Inflammatory macrophage treated with lipopolysaccharide for 4 hours (primary cell): ENCODE measurements at places on chromosomes 7 and 10.

DNA sequence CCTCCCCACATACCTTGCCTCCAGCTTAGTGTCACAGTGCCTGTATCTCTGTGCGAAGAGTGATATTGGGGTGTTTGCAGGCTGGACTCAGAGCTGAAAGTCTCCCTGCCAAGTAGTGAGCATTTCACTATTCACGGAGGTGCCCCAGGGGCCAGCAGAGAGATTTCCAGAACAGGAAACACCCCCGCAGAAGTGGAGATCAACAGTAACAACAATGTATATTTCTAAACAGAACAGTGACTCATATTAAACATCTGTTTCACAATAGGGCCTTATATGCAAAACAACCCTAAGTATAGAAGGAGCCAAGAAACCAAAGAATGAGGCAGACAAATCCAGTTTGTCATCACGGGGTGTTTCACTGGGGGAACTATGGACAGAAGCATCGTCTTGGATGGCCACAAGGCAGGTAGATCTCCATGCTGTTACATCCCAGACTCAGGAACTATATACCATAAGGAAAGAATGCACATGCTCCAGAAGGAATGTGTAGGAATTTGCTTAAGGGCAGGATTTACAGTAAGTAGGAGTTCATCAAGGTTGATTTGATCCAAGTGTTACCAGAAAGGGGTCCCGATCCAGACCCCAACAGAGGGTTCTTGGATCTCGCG is 29.3 kb upstream of the CCL24 start:
- DNase-seq, result peak; percentile 98

- DNase-seq, result no peak
Measured at GRCh38 chr10:91690412-91690811, 57.5 kb upstream of the PPP1R3C start.

DNA sequence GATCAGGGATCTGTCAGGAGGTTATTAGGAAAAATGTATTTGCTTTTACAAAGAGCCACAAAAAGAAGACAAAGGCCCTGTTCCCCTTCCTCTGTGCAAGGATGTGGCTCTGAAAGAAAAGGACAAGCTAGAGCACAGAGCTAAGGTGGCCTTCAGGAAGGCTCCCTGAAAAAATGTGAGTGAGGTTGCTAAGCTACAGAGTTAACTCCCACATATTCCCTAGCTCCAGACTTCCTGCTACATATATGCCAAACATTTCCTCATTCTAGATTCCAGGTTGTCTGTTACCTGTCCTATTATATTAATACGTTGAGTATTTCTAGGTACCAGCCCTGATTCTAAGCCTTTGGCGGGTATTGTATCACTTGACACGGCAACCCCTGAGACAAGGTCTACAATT is 369.0 kb downstream of the PARD3 start:
- no peak for DNase-seq

GRCh38 chr7:92834507-92835260 is 1.7 kb downstream of the CDK6 start:
- no peak for DNase-seq

DNA sequence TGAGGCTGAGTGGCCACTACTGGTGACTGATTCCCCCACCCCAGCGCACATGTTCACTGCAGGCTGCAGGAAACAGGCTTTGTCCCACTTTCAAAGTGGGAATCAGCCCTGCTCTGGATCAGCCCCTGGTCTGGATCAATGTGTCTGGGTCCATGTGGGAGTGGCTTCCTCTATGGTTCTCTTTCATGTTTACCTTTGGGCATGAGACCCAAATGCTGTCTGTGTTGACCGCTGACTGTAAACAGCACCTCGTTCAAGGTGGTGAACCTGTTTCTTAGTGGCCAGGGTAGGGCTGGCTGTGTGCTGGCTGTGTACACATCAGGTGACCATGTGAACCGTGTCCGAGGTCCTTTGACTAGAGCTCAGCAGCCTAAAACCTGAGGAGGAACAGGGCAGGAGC is 121.8 kb downstream of the CAMK1D start:
- DNase-seq, result no peak

DNA sequence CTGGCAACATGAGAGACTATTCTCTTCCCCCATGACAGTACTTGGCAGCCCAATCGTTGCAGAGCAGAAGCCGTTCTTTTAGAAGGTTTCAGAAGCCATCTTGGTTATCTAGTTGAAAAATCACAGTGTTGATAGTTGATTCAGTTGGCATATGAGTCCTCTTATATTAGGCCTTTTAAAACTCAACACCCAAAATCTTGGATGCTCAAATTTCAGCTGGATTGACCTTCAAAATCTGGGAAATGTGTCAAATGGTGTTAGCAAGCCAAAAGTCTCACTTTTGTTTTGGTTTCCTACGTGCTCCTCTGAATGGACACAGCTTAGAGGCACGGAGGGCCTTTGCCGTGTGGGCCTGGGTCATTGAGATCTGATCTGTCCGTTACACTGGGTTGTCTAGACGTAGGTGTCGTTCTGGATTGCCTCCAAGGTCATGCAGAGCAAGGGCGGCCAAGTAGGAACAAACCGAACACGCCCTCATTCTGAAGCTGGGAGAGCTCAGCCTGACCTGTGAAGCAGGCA is 59.3 kb upstream of the BMPER start:
- no peak for DNase-seq

GRCh38 chr7:55792048-55792447 is 70.5 kb downstream of the SEPTIN14 start:
- DNase-seq, result no peak

- DNase-seq, result no peak
Measured at GRCh38 chr10:62442006-62442405, 67.8 kb downstream of the ZNF365 start.

DNA sequence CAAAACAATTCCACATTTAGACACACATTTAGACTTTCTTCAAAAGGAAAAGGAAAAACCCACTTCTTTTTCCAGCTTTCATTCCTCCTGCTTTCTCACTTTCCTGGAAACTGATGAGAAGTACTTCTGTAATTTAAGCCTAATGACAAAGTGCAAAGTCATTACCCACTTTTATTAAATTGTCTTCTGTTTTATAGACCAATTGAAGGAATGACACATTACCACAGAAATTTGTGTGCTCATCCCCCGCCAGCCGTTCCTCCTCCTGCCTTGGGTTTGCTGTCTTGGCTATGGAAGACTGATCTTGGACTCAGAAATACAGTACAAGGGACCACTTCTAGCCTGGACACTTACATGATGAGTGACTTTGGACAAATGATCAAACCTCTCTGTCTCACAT is 717.8 kb downstream of the SORCS3 start:
- no peak for DNase-seq

DNA sequence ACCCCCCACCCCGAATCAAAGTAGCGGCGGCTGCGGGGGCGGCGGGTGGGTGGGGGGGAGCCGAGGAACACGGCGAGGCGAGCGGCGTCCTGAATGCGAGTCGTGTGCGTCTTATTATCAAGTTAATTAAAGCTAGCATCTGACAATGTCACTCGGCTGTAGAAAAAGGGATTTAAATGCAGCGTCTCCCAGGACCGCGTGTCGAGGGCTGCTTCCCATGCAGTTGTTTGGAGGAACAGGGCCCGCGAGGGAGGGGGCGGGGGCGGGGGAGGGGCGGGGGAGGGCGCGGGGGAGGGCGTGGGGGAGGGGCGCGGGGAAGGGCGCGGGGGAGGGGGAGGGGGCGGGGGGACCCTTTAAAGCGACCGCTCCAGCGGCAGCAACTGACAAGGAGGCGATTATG is 2.7 kb upstream of the UNCX start:
- DNase-seq, result no peak
